ENCODE measurements at places on chromosomes 6 and 20. TPM values are rescaled to one million over a fixed set of nuclear protein-coding genes. Genes with fewer than 3 reads are reported as not detected.

The SIRPD gene
- total RNA-seq, result not detected

The RIPOR3 gene
- 0.35 TPM for total RNA-seq

The KCNK15 gene
- total RNA-seq, result not detected

The TAAR1 gene
- not detected for total RNA-seq

The LY6G6C gene
- total RNA-seq, result not detected

The PCIF1 gene
- 31.7 TPM for total RNA-seq

The VSX1 gene
- total RNA-seq, result not detected

The AKAP12 gene
- 47.0 TPM for total RNA-seq

The NKAIN4 gene
- not detected for total RNA-seq

The KCNK16 gene
- not detected for total RNA-seq

The NHLRC1 gene
- total RNA-seq, result 0.29 TPM

The GJE1 gene
- not detected for total RNA-seq

The NELFCD gene
- 70.3 TPM for total RNA-seq

The STMN3 gene
- total RNA-seq, result 53.3 TPM

The NR2E1 gene
- not detected for total RNA-seq

The SLC32A1 gene
- total RNA-seq, result not detected

The DEFB128 gene
- not detected for total RNA-seq

The KHDC1 gene
- 3.2 TPM for total RNA-seq

The PGC gene
- not detected for total RNA-seq

The IYD gene
- not detected for total RNA-seq

The PRPH2 gene
- 2.7 TPM for total RNA-seq

The RHAG gene
- total RNA-seq, result not detected

The DDAH2 gene
- total RNA-seq, result 65.7 TPM

The KCNQ2 gene
- total RNA-seq, result 1.4 TPM

The MAK gene
- not detected for total RNA-seq

The MOG gene
- total RNA-seq, result not detected

The C6orf52 gene
- total RNA-seq, result not detected

The C6orf163 gene
- 0.35 TPM for total RNA-seq

The WFDC8 gene
- not detected for total RNA-seq

The HAO1 gene
- total RNA-seq, result not detected

The PACSIN1 gene
- not detected for total RNA-seq

The SCGN gene
- total RNA-seq, result not detected

The RMND1 gene
- total RNA-seq, result 20.2 TPM

The SNPH gene
- 20.0 TPM for total RNA-seq

The THBD gene
- total RNA-seq, result under 0.01 TPM

The ZNF311 gene
- total RNA-seq, result 1.2 TPM

The DDX43 gene
- 0.58 TPM for total RNA-seq

The ZNF334 gene
- total RNA-seq, result 0.58 TPM

The UFL1 gene
- 37.7 TPM for total RNA-seq

The CD109 gene
- 33.5 TPM for total RNA-seq

The RSPH4A gene
- under 0.01 TPM for total RNA-seq

The MYCT1 gene
- not detected for total RNA-seq

The GPSM3 gene
- total RNA-seq, result 9.9 TPM

The KIAA1755 gene
- total RNA-seq, result 2.8 TPM

The SSTR4 gene
- not detected for total RNA-seq

The TCEA2 gene
- 4.8 TPM for total RNA-seq

The BCAS4 gene
- 18.8 TPM for total RNA-seq

The LIN28B gene
- not detected for total RNA-seq

The AURKA gene
- 81.0 TPM for total RNA-seq

The ARMC2 gene
- 1.7 TPM for total RNA-seq

The HLA-DOB gene
- 0.29 TPM for total RNA-seq

The SALL4 gene
- not detected for total RNA-seq

The TOX2 gene
- 24.8 TPM for total RNA-seq

The OXT gene
- not detected for total RNA-seq

The CST4 gene
- total RNA-seq, result not detected

The SLC4A11 gene
- 0.58 TPM for total RNA-seq

The EYS gene
- under 0.01 TPM for total RNA-seq

The LAMA5 gene
- 16.3 TPM for total RNA-seq

The TSBP1 gene
- total RNA-seq, result not detected
